ENCODE measurements at places on chromosomes 12 and 14.

- no peak for DNase-seq
Measured at GRCh38 chr12:64669270-64669842, 59.1 kb downstream of the RASSF3 start.

DNA sequence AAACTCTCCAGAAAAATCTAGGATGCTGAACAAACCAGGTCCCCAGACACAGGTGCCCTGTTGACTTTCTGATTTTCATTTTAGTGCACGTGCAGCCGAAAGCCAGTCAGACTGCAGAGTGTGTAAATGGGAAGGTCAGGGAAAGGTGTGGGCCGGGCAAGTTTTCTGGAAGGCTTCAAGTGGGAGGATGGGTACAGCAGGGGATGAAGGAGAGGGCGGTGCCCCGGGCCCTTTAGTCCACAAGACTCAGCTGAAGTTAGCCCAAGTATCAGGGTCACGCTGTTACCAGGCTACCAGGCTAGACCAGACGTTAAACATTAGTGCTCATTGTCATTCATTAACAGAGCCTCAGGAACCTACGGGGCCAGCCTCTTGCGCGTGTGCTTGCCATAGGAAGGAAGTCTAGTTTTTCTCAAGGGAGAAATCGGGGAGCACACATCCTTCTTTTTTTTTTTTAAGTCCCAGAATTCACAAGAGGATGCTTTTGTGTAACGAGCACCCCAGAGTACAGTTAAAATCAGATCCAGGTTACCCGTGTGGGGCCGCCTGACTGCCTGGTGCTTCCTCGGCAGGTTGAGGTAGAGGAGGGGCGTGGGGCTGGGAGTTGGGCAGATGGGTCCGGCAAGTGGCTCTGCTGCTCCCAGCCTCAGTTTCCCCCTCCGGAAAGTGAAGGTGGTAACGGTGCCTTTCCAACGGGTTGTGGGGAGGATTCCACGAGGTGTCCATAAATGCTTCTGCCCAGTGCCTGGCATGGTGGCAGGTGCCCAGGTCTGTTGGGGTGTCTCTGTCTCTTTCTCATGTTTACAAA lies 19.1 kb downstream of the BCL7A start:
- no peak for DNase-seq

GRCh38 chr12:124655698-124656516 lies 88.5 kb upstream of the NCOR2 start:
- DNase-seq: peak; percentile 20

DNA sequence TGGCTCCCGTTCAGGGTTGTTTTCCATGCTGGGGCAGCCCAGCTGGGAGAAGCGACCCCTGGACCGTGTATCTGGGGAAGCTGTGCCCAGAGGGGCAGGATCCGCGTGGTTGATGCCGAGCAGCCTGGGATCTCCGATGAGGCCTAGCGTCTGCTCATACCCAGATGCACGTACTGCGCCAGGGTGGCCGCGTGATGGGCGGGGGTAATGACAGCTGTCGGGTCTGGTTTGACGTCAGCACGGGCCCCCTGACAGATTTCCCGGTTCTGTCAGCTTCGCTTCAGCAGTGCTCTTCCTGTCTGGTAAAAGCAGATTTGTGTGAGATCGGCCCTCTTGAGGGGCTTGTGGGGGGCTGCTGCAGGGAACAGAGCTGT lies 147.3 kb downstream of the TSPAN9 start:
- DNase-seq: no peak

DNA sequence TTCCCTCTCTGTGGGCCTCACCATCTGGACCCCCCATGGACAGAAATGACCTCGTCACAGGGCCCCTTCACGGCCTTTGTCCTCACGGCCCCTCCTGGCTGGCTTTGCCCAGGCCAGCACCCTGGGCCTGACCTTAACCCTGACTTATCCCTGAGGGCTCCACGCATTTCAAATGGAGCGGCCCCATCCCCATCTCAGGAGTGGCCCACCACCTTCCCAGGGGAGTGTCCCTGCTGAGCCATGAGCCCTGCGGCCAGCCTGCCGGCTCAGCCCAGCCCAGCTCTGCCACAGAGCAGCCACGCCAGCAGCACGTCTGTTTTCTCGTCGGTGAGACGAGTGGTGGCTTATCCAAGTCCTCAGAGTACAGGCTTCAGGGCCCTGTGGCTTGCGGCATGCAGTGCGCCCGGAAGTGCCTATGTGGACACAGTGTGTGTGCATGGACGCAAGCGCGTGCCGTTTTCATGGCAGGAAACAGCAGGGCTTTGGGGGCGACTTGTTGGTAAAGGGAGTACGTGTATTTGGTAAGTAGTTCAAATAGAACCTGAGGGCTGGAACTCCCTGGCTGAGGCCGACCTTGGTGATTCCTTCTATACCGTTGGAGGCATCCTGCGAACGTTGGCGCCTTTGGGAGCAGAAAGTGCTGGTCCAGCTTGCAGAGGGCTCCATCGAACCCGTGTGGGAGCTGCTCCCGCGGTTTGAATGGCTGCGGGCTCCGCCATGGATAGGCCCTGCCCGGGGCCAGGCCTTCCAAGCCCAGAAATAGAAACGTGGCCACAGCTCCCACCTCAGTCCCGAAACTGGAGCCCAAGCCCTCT lies 52.1 kb downstream of the LRCOL1 start:
- DNase-seq: no peak

GRCh38 chr14:89915114-89915878 lies 39.2 kb downstream of the EFCAB11 start:
- peak; percentile 37 for DNase-seq

DNA sequence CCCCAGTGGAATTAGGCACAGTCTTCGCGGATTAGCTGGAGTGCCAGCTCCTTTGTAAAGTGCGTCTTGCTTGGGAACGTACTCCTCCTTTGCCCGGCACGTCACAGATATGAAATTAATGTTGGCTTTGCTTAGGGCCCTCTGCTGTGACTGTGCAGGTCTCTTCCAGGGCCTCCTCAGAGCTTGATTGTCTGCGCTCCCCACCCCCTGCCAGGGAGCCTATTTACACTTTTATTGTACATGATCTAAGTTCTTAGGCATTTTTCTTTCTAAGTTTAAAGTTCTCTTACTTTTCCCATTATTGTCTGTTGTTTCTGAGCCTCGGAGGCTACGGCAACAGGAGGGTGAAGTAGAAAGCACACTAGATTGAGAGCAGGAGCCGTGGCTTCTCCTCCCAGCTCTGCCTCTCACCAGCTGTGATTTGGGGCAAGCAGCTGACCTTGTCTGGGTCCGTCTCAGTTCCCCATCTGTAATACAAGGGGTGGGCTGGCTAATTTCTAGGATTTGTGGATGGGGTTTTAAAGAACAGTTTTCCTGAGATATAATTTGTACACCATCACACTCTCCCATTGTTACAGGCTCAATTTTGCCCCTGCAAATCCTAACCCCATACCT lies 81.8 kb downstream of the TSPAN9 start:
- DNase-seq: no peak

GRCh38 chr12:2963760-2964292 lies 4.6 kb downstream of the TEAD4 start:
- no peak for DNase-seq

DNA sequence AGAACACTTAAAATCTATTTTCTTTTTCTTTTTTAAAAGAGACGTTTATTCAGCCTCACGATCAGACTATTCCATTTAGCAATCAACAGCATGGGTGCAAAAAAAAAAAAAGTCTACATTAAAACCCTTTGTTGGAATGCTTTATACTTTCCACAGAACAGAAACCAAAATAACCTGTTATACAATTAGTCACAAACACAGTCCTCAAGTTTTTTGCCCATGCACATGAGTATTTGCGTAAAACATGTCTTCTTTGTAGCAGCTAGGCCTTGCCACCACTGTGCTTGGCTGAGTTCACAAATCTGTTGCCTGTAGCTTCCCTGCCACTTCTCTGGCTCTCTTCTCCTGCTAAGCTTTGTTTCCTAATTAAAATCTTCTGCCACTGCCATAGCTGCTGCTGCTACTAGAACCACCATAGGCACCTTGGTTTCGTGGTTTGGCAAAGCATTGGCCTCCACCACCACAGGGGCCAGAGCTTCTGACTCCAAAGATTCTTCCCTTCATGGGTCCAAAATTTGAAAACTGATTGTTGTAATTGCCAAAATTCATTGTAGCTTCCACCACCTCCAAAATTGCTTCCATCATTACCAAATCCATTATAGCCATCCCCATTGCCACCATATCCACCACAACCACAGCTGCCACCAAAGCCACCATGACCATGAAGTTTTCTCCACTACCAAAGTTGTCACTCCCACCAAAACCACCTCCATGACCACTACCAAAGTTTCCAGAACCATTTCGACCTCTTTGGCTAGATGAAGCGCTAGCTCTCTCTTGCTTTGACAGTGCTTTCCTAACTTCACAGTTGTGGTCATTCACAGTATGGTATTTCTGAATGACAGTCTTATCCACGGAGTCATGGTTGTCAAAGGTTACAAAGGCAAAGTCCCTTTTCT lies 38.1 kb downstream of the KLRG1 start:
- no peak for DNase-seq

DNA sequence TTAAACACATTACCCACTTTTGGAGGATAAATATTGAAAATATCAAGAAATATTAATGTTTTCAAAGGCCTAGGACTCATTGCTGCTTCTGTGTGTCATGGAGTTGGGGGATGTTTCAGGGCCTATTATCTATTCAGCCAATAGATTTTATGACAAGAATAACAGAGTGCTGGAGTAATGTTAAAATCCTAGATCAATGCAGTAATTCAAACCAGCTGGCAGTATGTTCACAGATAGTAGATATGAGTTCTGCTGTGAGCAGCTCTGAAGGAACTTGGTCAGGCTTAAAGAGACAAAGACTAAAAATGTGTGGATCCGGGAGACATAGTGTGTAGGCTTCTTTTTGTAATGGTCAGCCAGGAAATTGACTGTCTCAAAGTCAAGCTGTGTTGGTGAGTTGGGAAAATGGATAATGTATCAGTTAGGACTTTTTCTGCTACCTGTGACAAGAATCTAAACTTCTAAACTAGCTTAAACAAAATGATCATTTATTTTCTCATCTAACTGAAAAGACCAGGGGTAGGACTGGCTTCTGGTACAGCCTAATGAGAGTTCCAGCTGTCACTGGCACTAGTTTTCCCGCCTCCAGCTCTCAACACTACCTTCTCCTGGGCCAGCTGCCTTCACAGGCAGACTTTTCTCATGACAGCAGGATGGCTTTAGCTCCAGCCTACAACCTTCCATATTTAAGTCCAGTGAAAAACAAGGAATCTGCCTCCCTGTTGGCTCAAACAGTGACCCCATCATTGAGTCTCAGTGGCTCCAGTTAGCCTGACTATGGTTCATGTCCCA lies 16.3 kb upstream of the POLR3B start:
- no peak for DNase-seq

DNA sequence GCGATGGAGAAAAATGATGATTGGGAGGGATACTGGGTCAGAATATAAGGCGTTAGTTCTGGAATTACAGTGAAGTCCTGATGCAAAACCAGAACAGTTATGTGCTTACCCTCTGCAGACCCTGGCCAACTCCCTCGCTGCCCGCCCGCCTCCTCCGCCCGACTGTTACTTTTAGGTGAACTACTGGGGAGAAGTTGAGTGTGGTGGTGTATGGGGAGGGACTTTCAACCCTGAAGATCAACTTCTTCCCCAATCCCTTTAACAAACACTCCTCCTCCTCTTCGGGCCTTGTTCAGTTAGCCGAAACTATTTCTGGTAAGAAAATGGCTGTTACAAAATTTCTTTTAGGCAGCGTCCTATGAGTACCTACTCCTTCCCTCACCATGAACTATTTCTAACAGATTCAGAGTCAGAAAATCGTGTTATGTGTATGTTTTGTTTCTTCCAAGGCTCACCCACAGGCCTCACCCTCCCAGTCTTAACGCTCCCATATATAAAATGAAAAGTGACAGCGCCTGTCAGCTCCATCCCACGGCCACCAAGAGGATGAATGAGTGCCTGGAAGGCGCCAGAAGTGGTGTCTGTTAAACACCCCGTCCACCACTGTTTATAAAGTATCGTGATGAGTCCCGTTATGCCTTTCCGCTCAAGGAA lies 1.3 kb downstream of the FBXO33 start:
- DNase-seq: no peak

- DNase-seq: no peak
Measured at GRCh38 chr12:56769868-56770267, 6.7 kb downstream of the HSD17B6 start.

DNA sequence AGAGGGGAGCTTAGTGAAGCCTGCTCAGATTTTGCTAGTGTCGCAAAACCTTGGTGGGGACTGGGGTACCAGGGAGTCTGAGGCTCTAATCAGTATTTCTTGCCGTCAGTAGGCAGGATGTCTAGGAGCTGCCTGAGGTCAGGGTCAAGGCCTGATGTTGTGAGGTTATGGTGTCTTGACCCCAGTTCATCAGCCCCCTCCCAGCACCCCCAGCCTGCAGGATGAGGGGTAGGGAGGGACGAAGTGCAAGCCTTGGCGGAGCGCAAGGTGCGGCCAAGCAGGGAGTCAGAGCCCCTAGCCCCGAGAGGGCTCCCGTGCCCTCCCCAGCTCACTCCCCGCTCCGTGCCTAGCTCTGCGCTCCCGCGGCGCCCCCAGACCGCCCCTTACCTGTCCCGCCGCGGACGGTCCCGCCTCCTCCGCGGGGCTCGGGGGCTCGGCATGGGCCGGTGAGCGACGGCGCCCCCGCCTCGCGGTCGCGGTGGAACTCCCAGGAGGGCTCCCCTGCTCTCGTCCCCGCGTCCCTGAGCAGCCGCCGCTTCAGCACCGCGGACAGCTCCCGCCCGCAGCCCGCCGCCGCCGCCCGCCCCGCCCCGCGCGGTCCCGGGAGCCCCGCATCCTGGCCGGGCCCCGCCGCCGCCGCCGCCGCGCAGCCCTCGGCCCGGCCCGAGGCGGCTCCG lies 347 bp downstream of the SYNDIG1L start:
- DNase-seq: no peak

DNA sequence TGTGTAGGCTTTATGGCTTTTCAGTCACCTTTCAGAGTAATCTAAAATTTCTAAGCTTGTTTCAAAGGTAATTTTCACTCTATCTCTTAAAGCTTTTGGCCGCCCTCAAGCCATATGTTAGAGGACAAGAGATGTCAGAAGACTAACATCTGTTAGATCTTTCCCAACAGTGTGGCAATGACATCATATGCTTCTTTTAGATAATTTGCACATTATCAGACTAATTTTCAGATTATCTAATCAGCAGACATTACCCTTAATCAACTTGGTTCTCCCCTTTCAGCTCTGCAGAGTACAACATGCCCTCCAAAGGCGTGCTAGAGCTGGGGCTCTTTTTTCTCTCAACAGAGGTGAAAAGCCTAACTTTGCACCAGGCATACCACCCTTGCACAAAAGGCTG lies 207.1 kb downstream of the DPF3 start:
- no peak for DNase-seq

DNA sequence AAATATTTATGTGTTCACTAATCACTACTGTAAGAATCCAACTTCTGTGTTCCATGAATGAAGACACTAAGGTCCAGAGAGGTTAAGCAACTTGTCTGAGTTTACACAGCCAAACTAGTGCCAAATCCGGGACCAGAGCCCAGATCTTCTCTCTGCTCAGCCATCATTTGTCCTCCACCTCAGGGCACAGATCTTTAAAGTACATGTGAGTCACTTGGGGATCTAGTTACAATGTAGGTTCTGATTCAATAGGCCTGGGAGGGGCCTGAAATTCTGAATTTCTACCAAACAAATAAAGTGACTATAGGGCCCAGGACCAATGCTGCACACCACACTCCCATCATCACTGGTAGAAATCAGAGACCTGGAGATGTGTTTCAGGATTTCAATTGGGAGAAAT lies 162.9 kb downstream of the GXYLT1 start:
- DNase-seq: no peak

GRCh38 chr14:104609666-104610065 lies 5.1 kb upstream of the TMEM179 start:
- DNase-seq: no peak

All from amniotic stem cell (primary cell).